IMR-90 (cell line): ENCODE measurements at places on chromosomes 3 and 15. TPM values are rescaled to one million over a fixed set of nuclear protein-coding genes. Genes with fewer than 3 reads are reported as not detected.

SCAMP5 gene
- 1.6 and 1.7 TPM in 2 replicates for polyA plus RNA-seq

- DNase-seq, result no peak
These were observed 81.7 kb upstream of the UMPS start for GRCh38 chr3:124648551-124648950.

- peak; percentile 9 for DNase-seq
These were observed 160.7 kb downstream of the STAC start for GRCh38 chr3:36540888-36541518.

DNA sequence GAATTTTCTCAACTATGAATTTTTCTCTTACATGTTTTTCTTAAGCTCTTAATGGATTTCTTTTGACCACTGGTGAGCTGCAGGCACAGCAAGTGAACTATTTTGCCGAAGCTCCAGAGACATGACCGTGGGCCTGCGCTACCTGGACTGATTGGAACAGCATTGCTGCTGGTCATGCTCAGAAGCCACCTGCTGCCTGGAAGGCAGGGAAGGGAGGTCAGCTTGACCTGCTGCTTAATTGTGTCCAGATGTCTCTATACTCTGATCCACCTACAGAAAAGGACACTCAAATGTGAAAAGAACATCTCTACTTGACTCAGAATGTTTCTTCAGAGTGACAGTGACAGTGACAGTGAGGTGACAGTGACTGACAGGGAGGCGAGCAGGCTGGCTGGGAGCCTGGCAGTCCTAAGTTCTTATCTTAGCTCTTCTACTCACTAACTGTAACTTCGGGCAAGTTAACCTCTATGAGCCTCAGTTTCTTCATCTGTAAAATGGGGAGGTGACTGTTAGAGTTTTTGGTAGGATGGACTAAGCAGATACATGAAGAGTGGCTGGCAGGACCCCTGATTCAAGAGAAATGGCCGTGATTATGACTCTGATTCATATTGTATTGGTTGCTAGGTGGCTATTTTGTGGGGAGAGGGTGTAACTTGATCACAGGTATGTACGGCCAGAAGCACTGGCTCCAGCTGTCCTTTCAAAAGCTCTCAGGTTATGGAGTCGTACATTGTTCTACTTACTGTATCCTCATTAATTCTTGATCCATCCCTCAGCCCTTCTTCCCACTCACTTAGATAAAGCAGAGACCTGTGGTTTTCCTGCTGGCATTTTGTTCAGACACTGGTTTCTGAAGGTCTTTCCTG, 54.8 kb upstream of the DLG1 start:
- no peak for DNase-seq

- peak; percentile 47 for DNase-seq
These were observed 5.7 kb upstream of the DYNLT2B start for GRCh38 chr3:196323691-196324090.

DNA sequence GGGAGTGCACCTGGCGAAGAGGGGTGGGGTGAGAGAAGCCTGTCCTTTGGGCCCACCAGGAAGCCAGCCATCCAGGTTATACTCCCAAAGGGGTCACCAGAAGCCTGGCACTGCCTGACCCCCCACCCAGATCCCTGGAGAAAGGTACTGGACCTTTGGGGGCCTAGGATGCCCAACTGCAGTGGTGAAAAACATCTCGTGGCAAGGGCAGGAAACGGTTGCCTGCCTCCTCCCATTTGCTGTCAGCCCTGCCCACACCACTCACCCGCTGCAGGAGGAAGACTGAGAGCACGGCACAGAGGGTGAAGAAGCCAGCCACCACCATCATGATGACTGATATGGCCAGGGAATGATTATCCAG, 2.2 kb upstream of the ULK3 start:
- no peak for DNase-seq

DNA sequence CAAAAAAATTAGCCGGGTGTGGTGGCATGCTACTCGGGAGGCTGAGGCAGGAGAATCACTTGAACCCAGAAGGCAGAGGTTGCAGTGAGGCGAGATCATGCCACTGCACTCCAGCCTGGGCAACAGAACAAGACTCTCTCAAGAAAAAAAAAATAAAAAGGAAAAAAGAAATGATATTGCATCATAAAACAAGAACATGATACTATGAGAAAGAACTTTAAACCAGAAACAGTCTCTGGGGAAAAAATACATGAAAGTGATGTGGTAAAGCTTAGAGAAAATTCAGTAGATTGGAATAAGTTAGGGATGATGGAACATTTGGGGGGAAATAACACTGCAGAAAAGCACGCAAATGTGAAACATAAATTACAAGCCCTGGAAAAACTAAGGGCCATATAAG, 54.7 kb downstream of the CRYGS start:
- no peak for DNase-seq

DNA sequence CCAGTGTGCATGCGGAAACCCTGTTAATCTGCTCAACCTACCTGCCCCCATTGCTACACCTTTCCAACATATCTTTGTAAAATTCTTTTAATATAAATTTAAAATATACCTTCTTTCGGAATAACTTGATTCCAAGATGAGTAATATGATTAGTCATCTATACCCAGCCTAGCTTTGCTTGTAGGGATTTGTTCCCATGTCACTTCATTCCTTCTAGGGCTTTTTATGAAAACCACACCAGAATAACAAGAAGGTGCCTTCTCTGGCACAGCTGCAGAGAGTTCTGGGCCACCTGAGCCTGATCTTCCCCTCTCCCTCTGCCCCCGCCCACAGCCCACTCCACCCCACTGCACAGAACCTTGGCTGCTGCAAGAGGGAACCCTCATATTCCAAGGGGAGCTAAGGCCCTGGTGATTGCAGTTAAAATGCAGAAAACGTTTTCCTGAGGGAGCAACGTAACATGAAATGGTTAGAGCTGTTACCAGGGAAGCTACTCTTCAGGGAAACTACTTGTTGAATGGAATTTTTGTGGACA, 38.6 kb upstream of the HACD2 start:
- DNase-seq, result peak; percentile 66

DNA sequence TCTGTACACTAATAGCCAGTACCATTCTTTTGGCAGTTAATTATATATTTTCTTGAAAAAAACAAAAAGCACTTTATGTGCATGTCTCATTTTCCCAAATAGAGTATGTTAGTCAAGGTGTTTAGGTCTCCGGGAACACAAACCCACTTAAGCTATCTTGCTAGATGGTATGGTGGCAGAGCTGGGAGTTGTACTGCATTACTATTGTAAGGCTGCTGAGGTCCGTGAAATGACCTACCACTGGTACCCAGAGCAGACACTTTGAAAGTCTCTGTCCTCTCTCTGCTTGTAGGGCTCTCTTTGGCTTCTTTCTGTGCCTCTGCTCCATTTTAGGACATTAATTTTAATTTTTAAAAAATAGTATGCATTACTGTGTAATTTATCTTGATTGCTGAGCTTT, 8.8 kb downstream of the TMOD3 start:
- no peak for DNase-seq

- peak; percentile 4 for DNase-seq
These were observed 96.4 kb downstream of the NSUN3 start for GRCh38 chr3:94159062-94159828.

GRCh38 chr3:27568393-27568792, 84.2 kb upstream of the SLC4A7 start:
- peak; percentile 72 for DNase-seq

DNA sequence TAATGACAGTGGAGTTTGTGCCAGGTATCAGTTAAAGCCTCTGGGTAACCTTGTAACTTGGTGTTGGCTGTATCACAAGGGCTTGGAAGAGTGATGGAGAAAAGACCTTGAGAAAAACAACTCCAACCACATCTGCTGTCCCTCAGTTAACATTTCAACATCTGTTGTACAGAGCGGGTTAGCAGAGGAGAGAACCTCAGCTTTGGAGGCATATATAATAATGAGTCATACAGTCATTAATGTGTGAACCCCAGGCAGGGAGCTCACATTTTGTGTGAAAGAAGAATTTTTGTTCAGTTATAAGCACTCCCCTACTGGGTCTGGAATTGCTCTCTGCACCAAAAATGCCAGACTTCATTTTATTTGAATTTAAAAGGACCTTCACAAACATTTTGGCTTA, 439.5 kb downstream of the PDCD6IP start:
- no peak for DNase-seq

GRCh38 chr3:171056528-171056927, 30.0 kb upstream of the SLC2A2 start:
- peak; percentile 81 for DNase-seq

GRCh38 chr3:171328419-171329082, 131.7 kb downstream of the TNIK start:
- no peak for DNase-seq

FAN1 gene
- 5.9 and 7.6 TPM in 2 replicates for polyA plus RNA-seq

DNA sequence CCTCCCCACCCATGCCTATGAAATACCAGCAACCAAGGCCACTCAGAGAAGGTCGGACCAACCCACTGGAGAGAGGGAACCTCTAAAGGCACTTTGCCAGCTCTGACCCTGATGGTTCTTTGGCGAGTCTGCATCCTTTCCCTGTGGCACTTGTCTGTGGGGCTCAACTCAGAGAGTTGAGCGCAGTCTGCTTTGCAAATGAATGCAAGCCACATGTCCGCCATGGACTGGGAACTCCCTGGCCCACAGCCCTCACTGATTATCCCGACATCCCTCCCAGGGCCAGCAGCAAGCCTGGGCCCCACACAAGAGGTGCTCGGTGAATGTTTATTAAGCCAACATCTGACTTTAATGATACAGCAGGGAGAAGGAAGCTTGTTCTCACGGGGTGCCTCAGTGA, 55.5 kb upstream of the HES1 start:
- no peak for DNase-seq

DNA sequence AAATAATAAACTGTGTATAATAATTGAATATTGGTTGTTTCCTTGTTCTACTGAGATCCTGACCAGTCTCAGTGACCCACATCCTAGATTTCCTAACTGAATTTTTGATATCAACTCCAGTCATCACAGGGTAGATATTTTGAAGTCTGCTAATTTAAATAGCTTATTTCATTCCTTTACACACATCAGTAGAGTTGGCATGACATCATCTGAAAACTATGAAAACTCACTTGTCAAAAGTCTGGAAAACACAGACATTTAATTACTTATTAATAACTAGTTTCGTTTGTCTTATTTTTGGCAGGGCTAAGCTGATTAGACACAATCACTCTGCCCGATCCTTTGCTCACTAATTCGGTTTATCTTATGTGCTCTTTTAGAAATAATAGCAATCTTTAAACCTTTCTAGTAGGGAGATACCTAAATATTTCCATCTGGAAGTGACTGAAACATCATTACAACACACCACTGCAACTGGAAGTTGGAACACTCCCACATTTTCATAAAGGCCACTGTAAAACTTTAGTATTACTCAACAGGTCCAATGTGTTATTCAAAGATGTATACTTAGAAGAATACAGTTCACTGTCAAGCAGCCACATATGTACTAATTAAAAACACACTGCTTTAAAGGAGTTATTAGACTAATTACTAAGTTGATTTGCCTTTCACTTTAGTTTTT, 198.4 kb upstream of the ZNF717 start:
- DNase-seq, result peak; percentile 0

DNA sequence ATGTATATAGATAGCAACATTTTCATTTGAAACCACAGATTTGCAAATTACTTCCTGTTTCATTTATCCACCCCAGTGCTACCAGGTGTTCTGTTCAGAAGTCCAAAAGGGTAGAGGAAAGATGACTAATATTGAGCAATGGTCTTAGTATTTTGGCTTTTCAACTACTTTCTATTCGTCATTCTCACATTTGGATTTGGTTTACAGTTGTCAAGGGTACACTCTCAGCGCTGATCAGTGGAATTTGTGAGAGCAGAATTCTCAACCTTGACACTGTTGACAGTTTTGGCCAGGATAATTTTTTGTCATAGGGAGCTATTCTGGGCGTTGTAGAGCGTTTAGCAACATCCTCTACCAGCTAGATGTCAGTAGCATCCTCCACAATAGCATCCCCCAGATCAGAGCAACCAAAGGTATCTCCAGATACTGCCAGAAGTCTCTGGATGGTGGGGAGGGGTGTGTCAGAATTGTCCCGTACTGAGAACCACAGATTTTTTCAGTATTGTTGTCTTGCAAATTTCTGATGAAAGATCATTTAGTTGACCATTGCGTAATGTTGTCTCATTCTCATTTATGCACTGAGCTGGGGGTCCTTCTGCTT, 4.2 kb downstream of the HMCES start:
- DNase-seq, result peak; percentile 47

RTP3 gene
- polyA plus RNA-seq, result 0.10 and 0.26 TPM in 2 replicates

DNA sequence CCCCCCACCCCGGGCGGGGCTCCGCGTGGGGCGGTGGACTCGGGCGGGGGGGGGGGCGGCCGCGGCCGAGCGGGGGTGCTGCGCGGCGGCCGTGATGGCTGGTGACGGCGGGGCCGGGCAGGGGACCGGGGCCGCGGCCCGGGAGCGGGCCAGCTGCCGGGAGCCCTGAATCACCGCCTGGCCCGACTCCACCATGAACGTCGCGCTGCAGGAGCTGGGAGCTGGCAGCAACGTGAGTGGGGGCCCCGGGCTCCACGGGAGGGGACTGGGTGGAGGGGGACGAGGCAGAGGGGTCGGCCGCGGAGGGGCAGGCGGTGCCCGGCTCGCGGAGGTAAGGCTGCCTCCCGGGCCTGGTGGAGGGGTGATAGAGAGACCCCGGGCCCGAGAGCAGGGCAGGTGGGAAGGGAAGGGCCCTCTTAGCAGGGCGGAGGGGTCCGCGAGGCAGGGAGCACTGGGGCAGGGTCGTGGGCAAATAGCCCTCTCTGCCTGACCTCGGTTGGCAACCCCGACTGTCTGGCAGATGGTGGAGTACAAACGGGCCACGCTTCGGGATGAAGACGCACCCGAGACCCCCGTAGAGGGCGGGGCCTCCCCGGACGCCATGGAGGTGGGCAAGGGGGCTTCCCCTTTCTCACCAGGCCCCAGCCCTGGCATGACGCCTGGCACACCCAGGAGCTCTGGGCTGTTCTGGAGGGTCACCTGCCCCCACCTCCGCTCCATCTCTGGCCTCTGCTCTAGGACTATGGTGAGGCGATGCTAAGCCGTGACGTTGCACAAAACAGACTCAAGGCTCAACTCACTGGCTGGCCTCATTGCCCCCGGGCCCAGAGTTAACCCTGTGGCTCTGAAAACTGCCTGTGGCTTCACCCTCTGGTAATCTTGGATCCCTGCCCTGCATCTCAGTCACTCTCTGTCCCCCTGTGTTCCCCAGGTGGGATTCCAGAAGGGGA, at the start of gene ECE2:
TSS of gene ECE2 (plus strand) at position 62 of the 950 bp plus-strand sequence. CDS start at position 194, 132 bp downstream.
- no peak for DNase-seq

GRCh38 chr3:64870876-64871646, 183.3 kb upstream of the ADAMTS9 start:
- DNase-seq, result peak; percentile 2

GRCh38 chr3:44960387-44961026, 15.5 kb downstream of the ZDHHC3 start:
- peak; percentile 50 for DNase-seq

P2RY1 gene
- not detected in 2 replicates for polyA plus RNA-seq

DNA sequence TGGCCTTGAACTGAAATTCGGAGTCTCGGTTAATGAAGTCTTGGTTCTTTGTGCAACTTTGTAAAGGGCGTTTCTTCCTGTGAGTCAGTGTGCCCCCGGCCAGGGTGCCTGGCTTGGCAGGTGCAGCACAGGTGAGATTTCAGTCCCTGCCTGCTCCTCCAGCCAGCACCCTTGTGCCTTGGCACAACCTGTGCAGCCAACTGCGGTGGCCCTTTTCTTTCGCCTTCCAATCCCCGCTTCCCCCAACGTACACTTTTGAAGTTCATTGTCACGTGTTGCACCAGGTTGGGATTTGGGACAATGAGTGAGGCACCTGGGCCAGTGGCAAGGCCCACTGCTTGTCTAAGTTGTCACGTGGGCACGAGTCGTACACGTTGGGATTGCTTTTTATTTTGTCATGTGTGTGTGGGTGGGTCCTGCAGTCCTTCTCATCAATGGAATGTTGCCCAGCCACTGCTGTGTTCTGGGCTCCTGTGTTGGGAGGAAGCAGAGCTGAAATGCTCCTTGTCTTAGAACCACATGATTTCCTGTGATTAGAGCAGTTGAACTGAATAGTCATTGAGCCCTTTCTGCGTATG, 242.9 kb upstream of the BHLHE40 start:
- DNase-seq, result peak; percentile 50
